ENCODE measurements at places on chromosomes 1 and 21.

DNA sequence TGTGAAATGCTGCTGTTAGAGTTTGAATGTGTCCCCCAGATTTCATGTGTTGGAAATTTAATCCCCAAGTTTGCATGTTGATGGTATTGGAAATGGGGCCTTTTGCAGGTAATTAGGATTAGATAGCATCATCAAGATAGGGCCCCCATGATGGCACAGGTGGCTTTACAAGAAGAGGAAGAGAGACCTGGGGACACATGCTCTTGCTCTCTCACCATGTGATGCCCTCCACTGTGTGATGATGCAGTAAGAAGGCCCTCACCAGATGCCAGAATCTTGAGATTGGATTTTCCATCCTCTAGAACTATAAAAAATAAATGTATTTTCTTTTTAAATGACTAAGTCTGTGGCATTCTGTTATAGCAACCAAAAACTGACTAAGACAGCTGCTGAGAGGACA is 57.0 kb upstream of the NEK7 start:
- DNase-seq: no peak

DNA sequence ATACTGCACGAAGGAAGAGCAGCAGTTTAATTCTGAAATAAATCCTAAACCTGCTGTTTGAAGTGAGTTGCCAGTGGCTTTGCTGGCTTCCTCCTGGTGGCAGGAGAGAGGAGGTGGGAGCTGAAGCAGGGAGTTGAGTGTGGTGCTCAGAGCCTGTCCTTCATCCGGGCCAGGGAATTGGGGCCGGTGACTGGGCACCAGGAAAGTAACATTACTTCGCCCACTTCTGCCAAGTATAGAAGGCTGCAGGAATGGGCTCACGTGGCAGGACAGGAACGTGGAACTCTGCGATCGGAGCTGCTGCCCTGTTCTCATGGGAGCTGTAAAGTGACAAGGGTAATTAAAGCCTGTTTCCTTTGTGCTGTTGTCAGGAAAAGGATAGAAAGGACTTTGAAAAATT is 8.7 kb downstream of the TOR3A start:
- no peak for DNase-seq

- DNase-seq: no peak
These were observed 5.6 kb downstream of the SH3BP5L start for GRCh38 chr1:248820041-248820585.

DNA sequence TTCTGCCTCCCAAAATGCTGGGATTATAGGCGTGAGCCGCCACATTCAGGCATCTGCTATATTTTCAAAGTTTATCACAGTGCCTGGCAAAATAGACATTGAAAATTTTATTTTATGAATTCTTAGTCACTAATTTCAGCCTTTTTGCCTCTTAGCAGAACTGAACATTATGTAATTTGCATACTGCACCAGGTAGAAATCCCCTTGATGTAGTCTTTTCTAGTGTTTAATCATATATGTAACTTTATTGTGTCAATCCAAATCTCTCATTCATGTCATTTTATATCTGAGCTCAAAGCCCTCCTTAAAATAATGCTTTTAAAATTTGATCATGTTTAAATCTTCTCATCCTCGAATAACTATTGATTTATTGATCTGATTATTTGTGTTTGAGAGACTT is 19.2 kb downstream of the WDTC1 start:
- no peak for DNase-seq

DNA sequence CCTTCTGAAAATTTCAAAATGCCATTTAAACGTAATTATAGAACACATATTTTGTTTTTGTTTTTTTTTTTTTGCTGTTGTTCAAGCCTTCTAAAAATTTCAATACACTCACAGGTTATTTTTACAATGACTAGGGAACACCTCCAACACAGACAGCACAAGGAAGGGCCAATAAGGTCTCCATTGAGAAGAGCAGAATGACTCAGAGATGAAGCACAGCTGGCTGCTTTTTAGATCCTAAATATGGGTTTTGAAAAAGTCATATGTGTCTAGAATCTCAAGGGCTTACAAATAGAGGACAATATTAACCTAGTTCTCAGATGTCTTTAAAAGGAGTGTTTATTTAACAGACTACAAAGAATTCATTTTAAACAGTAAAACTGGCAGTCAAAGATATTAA is 104.6 kb downstream of the NEGR1 start:
- DNase-seq: no peak

GRCh38 chr1:163163881-163164582 is 38.7 kb downstream of the RGS5 start:
- DNase-seq: no peak

GRCh38 chr1:5994713-5995621 is 2.7 kb upstream of the NPHP4 start:
- no peak for DNase-seq

- no peak for DNase-seq
These were observed 83.2 kb downstream of the BCAR3 start for GRCh38 chr1:93598396-93598795.

DNA sequence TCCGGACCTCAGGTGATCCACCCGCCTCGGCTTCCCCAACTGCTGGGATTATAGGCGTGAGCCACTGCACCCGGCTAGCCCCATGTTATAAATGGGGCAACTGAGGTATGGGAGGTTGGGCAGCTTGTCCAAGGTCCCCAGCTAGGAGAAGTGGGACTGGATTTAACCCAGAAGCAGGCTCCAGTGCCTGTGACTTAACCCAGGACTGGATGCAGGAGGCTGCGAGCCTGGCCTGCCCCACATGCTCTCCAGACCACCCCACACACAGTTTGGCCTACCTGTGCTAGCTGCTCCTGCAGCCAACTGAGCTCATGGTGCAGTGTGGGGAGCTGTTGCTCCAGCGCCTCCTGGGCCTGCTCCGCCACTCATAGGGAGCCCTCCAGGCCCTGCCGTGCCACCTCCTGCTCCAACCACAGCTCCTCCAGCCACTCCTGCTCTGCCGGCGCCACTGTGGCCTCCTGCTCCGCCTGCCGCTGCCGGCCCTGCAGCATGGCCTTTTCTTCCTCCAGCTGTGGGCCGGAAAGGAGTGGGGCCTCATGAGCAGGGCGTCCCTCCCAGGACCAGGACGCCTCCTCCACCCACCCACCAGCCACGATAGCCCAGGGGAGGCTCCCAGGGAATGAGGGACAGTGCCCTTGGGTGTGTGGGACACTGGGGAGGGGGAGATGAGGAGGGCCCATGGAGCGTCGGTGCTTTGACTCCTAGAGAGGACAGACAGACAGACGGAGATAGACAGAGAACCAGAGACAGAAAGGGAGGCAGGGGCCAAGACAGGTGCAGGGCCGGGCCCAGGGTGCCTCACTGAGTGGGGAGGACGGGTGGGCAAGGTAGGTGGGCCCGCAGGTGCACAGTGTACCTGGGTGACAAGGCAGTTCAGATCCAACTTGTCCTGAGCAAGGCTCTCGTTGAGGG is 12.4 kb upstream of the NBPF1 start:
- DNase-seq: no peak

DNA sequence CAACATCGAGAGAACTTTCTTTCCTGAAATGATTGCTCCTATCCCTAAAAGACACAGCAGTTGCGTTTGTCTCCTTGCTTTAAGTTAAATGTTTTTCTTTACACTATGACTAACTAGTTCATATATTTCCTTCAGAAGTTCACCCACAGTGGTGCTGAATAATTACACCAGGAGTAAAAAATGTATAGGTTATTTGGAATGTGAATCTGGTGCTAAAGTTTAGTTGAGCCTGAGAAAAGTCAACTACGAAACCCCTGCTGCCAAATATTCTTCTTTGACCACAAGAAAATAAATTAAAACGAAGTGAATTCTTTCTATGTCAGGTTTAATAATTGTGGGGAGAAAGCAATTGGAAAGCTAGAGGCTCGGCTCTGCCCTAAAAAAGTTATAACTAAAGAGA is 52.8 kb downstream of the C4BPA start:
- DNase-seq: no peak

DNA sequence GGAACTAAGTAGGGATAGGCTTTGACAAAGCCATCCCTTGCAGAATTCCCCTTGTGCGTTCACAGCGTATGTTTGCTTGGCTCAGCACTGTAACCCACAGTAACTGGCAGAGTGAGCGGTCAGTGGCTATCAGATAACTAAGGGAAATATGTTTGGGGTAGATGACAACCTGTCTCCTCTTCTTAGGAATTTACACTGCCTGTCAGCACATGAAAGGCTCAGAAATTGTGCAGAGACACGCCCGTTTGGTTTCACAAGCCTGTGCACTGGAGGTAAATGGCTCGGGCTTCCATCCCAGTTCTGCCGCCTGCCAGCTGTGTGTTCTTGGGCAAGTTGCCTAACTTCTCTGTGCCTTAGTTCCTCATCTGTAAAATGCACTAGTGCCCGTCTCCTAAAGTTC is 101.2 kb downstream of the PRDM2 start:
- no peak for DNase-seq

DNA sequence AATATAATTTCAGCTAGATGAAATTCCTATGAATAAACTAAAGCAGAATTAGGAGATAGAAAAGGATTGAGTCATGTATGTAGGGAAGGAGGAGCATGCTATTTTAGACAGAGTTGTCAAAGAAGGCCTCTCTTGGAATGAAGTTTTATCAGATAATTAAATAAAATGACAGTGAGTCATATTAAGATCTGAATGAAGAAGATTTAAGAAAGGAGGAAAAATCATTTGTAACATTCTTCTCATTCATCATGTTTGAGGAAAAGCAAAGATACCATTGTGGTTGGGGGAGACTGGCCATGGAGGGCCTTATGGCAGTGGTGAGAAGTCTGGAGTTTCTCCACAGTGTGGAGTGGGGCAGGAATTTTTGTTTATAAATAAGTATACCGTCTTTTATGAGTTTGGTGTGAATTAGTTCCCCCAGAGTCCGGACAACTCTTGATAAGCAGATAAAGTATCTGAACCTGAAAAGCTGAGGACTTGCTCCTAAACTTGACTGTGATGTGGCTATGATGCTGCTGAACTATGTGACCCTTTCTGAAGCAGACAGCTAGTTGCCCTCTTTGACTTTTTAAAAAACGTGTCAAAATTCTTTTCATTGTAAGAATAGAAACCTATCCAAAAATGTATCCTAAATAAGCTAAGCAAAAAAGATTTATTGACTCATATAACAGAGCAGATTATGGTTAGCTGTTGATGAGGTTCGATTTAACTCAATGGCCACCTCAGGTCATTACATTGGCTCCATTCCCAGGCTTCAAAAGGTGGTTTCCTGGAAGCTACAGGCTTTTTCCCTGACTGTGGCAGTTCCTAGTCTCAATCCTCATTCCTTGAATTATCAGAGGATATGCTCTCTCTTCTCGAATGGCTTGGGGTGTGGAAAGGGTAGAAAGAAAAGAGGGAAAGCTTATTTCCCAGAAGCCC is 90.8 kb downstream of the LHX9 start:
- DNase-seq: no peak

GRCh38 chr1:162984699-162985098 is 84.5 kb upstream of the RGS4 start:
- no peak for DNase-seq

DNA sequence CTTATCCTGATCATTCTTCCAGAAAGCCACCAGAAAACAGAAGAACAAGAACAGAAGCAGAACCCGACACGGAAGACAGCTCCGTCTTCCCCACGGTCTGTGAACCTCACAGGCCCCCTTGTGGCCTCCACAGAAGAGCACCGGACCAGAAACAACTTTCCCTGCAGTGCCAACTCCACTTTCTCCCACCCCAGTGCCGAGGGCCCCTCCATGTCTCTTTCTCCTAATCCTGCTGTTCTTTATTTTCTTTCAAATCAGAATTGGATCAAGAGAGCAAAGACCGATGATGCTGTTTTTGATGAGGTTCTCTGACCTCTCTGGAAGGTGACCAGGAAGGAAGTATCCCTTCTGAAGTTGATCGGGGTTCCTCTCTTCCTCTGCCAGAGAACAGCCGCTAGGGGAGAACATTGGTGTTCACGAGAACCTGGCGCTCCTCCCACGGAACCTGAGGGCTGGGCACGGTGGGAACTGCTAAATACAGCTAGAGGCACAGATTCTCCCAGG is 58.9 kb upstream of the CTTNBP2NL start:
- no peak for DNase-seq

GRCh38 chr1:171646249-171646560 is 6.3 kb downstream of the MYOC start:
- DNase-seq: no peak

- no peak for DNase-seq
These were observed 2.7 kb downstream of the DENND2D start for GRCh38 chr1:111197598-111198284.

- DNase-seq: no peak
These were observed 114.9 kb upstream of the SLC45A1 start for GRCh38 chr1:8203056-8203455.

DNA sequence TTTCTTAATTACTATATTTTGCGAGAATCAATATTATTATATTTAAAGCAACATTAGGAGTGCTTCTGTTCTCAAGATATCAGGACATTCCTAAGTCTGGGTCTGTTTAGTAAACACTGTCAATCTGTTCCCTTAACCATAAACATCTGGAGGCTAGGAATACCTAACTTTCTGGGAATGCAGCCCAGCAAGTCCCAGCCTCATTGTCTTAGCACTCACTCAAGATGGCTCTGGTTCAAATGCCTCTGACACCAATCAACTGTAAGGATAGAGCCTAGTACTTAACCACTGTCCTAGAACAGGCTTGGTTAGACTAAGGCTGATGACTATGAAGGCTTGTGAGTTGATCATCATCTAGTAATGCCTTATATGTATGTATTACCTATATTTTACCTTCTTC is 61.5 kb downstream of the TNN start:
- DNase-seq: no peak

DNA sequence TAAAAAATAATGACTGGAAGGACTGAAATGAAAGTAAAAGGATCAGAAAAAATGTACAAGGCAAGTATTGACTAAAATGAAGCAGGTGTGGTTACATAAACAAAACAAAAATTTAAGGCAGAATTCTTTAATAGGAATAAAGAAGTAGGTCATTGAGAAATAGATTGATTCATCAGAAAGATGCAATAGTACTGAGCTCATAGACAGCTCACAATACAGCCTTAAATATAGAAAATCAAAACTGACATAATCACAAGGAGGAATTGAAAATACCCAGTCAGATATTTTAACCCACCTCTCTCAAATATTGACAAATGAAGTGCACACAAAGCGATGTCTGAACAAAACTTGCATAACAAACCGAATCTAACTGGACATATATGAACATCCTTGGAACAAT is 366.8 kb upstream of the DPYD start:
- no peak for DNase-seq

DNA sequence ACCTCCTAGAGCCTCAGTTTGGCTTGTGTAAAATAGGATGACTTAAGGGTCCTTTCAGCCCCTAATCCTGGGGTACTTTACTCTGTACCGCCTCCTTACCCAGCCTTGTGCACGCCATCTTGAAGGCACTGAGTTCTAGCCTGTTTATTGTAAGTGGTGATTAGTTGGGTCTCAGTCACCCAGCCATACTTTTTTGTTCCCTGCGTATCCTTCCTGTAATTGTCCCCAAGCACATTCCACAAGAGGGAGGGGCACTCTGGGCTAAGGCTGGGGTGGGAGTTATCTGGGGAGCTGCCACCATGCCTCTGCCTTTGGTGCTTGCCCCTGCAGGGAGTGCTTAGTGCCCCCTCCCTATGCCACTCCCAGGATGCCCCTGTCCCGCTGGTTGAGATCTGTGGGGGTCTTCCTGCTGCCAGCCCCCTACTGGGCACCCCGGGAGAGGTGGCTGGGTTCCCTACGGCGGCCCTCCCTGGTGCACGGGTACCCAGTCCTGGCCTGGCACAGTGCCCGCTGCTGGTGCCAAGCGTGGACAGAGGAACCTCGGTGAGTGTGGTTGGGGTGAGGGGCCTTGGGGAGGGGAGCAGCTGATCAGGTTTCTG is 856 bp downstream of the FDPS start:
- no peak for DNase-seq

GRCh38 chr1:162417650-162418049 is 5.7 kb upstream of the SH2D1B start:
- no peak for DNase-seq
